ENCODE measurements at places on chromosomes 12 and 14. TPM values are rescaled to one million over a fixed set of nuclear protein-coding genes. Genes with fewer than 3 reads are reported as not detected.

GRCh38 chr14:31096255-31096654 lies 70.1 kb upstream of the STRN3 start:
- no peak overlapping the region for H3K27ac ChIP-seq
- DNase-seq: no peak
- peaks cover 6% of the 10 kb centered on the region for H3K36me3 ChIP-seq
- peaks cover 6% of the 10 kb centered on the region for H3K4me1 ChIP-seq
- no peak overlapping the region for H3K4me3 ChIP-seq

GRCh38 chr12:120649442-120650232 lies 9.2 kb downstream of the CABP1 start:
- no peaks in the 10 kb centered on the region for H3K36me3 ChIP-seq
- H3K27me3 ChIP-seq: peaks cover 32% of the 10 kb centered on the region

RIN3 gene
- 14.2 TPM for total RNA-seq

DNA sequence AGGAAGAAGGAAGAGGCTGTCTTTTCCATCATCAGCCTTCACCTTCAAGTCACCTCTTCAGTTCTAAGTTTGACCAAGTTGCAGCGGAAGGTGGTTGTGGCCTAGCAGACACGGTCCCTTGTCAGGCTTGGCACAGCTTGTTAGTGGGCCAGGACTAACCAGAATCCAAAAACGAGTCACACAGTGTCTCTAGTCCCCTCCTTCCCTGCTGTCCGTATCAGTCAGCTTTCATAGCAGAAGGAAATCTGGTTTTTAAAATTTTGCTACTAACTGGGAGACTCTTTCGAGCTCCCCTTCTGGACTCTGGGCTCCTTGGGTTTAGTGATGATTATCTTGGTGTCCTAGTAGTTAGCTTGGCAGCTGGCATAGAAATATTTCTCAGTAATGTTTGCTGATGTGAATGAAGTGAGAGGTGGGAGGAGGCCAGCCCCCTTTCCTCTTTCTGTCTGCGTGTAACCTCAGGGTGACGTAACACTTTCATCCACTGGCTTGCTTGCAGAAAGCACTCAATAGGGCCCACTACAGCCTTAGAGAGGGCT lies 3.8 kb downstream of the ETV6 start:
- DNase-seq: no peak
- H3K4me3 ChIP-seq: peak overlapping the region; percentile 82
- peak overlapping the region; percentile 97 for H3K27ac ChIP-seq
- H3K27me3 ChIP-seq: no peaks in the 10 kb centered on the region
- no peaks in the 10 kb centered on the region for H3K36me3 ChIP-seq

DNA sequence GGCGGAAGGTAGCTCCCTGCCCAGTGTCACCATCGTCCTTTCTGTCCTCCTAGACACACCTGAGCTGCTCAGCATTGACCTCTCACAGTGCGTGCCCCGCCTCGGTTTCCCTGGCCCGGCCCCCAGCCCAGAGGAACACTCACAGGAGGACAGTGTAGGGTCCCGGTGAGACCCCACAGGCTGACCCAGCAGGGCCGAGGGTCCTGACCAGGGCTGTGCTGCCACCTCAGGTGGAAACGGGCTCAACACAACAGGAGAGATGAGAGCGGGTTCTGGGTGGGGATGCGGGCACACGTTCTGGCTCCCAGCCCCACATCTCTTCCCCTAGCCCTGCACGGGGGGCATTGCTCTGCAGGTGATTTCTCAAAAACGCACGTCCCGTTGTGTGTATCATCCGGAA lies 98.1 kb downstream of the PIWIL1 start:
- H3K27me3 ChIP-seq: no peaks in the 10 kb centered on the region
- no peak overlapping the region for H3K4me3 ChIP-seq
- H3K4me1 ChIP-seq: no peaks in the 10 kb centered on the region

- no peaks in the 10 kb centered on the region for H3K4me1 ChIP-seq
- no peak overlapping the region for H3K4me3 ChIP-seq
- no peak for DNase-seq
- H3K36me3 ChIP-seq: no peaks in the 10 kb centered on the region
- no peak overlapping the region for H3K27ac ChIP-seq
- H3K27me3 ChIP-seq: no peaks in the 10 kb centered on the region
Measured at GRCh38 chr12:109539508-109539907, 33.8 kb downstream of the MMAB start.

DNA sequence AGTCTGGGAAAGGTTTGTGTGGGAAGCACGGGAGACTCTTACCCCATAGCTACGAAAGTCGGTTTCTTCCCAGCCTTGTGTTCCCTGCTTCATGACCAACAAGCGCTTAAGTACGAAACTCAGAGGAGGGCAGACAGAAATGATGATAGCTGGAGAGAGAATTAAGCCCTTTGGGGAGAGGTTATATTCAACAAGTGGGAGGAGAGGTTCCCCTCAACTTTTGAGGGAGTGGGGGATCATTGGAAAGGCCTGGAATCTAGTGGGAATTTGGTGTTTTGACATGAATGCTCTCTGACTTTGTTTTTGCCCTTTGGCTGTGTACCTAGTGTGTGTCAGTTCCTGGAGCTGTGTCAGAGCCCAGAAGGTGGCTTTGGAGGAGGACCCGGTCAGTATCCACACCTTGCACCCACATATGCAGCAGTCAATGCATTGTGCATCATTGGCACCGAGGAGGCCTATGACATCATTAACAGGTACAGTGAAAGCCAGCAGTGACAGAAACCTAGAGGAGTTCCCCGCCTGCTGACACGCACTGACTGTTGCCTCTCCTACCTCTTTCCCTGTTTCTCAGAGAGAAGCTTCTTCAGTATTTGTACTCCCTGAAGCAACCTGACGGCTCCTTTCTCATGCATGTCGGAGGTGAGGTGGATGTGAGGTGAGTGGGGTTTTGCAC lies 40.6 kb downstream of the FNTB start:
- H3K4me1 ChIP-seq: no peaks in the 10 kb centered on the region
- no peaks in the 10 kb centered on the region for H3K27me3 ChIP-seq
- DNase-seq: no peak
- no peak overlapping the region for H3K4me3 ChIP-seq
- H3K36me3 ChIP-seq: peaks cover 6% of the 10 kb centered on the region

- no peak overlapping the region for H3K4me3 ChIP-seq
- no peaks in the 10 kb centered on the region for H3K4me1 ChIP-seq
- no peak overlapping the region for H3K27ac ChIP-seq
- DNase-seq: no peak
- no peaks in the 10 kb centered on the region for H3K27me3 ChIP-seq
- H3K36me3 ChIP-seq: no peaks in the 10 kb centered on the region
Measured at GRCh38 chr12:107557026-107557425, 128.6 kb upstream of the PWP1 start.

KCNC2 gene
- total RNA-seq: 1.5 TPM

All from tibial nerve (tissue), 4 donors.